ENCODE measurements at places on chromosomes 16 and 17.
A peak's percentile ranks its signal among the peaks of the same experiment; 100 is the strongest.

GRCh38 chr17:64406321-64407200 lies 15.9 kb upstream of the PECAM1 start:
- no peak for DNase-seq

- no peak for DNase-seq
Measured at GRCh38 chr16:75042426-75043174, 43.8 kb downstream of the ZNRF1 start.

DNA sequence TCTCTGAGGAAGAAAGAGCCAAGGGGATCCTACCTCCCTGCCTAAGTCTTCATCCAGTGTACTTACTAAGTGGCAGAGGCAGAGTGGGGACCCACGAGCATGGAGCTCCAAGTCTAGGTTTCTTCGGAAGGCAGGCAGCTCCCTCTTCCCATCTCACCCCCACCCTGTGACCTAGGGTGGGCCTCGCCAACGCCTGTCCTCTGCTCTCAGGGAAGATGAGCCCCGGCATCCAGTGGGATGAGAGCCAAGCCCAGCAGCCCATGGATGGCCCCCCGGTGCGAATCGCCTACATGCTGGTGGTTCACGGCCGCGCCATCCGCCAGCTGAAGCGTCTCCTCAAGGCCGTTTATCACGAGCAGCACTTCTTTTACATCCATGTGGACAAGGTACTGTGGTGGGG lies 8.3 kb downstream of the XYLT2 start:
- no peak for DNase-seq

DNA sequence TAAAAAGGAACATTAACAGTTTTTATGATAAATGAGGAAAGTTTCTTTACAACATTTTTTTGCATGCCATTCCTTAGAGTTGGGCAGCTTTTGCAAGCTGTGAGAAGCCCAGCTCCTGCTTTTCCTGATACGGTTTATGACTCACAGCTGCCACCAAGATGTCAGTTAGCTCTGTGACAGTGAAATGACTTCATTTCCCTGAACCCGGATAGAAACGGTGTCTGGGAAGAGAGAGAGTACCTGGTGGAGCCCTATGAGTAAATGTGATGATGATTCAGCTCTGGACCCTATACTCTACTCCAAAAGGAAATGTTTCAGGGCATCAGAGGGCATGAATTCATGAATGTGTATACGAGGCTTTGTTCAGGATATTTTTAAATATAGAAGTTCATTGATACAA lies 366.3 kb upstream of the HSBP1 start:
- no peak for DNase-seq

GRCh38 chr16:27879601-27880247 lies 183.8 kb downstream of the GSG1L start:
- no peak for DNase-seq

DNA sequence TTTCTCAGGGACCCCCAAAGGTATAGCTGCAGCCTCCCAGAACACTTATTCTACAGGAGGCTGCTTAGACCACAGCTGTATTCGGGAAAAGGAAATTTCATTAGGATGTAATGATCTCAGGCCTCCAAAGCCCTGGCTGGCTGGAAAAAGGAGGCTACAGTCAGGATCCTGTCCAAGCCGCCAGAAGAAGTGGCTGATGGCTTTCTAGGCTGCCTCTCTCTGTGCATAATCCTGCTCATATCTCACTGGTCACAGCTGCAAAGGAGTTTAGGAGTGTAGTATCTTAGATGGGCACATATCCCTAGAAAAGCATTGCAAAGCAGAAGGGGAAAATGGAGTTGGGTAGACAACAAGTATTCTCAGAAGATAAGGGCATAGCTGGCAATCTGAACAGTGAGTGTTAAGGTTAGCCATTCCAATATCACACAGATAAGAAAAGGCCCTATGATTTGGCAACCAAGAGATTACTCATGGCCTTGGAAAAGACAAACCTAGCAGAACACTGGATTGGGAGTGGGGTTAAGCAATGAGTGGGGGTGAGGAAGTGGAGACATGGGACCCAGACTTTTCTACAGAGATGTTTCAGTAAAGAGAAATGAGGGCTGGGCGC lies 26.0 kb upstream of the PRKCA start:
- DNase-seq: no peak

DNA sequence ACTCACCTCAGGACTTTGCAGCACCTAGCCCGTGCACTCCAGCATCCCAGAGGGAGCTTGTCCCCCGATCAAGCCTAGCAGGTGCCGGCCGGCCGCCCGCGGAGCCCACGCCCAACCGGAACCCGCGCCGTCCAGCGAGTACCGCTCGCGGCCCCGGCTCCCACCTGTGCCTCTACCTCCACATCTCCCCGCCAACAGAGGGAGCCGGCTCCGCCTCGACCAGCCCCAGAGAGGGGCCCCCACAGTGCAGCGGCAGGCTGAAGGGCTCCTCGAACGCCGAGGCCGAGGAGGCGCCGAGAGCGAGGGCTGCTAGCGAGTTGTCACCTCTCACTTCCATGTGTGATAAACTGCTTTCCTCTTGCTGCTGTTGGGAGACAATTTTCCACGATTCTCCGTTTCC lies 41.1 kb upstream of the DHRS7B start:
- DNase-seq: no peak

DNA sequence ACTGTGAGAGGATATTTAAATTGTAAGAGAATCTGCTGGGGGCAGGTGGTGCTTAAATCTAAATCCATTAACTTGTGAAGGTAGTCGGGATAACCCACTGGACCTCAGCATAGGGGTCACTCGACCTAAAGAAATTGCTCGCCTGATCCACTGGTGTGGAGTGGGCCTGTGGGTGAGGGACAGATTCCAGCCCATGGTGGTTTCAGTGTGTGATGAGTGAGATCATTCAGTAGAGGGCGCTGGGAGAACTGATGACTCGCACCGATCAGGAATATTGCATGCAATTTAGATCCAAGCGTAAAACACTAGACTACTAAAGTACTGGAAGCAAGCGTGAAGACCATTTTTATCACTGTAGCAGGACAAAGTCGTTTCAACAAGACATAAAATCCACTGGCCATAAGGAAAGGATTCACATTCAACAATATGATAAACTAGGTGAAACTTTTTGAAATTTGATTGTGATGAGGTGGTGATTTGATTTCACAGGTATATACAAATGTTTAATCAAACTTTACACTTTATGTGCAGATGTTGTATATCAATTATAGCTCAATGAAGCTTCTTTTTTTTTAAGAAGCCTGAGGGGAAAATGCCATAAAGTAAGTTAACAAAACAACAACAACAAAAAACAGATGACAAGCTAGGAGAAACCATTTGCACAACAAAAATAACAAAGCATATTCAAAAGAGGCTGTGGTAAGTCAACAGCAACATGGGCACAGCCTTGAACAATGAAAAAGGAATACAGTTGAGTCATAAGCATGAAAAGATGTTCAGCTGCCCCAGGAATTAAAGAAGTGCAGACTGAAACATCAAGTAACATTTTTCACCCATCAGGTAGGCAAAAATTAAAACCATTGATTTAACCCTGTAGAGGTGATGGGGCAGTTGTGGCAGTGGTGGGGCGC lies 7.5 kb upstream of the TMEM170A start:
- no peak for DNase-seq

DNA sequence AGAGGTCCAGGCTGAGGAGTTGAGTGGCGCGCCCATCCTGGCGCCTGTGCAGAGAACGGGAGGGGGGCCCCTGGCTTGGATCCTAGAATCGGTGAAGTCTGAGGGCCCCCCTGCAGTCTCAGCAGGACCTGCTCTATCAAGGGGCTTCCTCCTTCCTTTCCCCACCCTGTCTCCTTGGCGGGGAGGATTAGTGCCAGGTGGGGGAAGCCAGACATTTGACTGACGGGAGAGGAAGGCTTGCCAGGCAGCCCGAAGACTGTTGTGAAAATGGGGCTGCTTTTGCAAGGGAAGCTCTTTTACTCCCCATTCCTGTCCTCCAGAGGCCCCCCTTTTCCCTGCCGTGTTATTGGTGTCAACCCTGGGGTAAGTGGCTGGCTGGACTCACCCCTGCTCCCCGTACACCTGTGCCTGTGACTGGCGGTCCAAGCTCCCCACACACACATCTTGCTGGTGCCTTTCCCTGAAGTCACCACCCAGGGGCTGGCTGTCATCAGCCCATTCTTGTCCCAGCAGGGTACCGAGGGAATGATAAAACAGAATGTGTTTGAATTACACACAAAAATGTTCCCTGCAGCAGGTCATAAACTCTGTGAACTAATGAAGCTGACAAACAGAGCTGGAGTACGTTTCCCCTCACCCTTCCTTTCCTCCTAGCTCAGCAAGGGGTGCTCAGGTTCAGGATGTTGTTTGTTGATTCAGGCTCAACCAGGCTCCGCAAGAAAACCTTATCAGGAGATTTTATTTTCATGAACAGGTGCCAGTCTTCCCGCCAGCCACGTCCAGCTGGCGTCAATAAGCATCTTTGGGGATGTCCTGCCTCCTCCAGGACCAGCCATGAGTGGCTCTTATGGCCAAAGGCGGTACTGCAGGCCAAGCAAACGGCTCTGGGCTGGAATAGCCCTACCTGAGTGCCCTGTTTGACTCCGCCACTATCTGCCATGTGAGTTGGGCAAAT lies 4.4 kb upstream of the ARMC7 start:
- peak; percentile 76 for DNase-seq

DNA sequence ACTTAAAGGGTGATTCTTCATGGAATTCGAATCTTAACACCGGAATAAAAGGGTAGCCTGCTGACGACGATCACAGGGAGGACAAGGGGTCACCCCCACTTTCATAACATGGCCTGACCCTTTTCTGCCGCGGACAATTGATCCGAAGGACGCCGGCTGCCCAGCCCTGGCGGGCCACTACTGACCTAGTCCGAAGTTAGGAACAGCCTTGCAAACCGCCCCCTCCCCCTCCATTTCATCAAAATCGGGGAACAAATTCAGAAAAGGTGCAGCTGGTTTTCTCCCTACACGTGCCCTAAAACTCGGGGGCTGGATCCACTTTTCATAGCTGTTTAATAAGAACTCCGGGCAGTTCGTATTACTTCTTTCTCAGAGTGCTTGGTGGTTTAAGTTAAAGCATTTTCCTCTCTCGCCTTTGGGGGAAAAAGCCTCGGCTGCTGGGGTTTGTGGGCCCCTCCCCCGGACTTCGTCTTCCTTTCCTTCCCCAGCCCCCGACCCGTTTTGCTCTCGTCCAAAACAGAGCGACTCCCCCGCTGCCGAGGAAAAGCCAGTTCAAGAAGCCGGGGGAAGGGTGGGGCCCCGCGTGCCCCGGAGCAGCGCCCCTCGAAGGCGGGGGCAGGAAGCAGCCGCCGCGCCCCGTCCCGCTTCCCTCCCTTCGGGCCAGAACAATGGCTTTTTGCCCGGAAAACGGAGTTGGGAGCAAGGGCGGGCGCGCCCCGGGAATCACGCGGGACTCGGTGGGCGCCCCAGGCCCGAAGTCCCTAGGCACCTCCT lies 641 bp upstream of the CBX2 start:
- DNase-seq: no peak

GRCh38 chr17:15651583-15652110 lies 32.1 kb upstream of the FBXW10B start:
- no peak for DNase-seq

GRCh38 chr16:79600638-79601091 lies at the start of gene MAF:
MAF (minus strand) TSS chr16:79600737; CDS start chr16:79599902, 835 bp downstream.
- no peak for DNase-seq

- no peak for DNase-seq
Measured at GRCh38 chr17:2343421-2343820, 6.1 kb downstream of the SGSM2 start.

DNA sequence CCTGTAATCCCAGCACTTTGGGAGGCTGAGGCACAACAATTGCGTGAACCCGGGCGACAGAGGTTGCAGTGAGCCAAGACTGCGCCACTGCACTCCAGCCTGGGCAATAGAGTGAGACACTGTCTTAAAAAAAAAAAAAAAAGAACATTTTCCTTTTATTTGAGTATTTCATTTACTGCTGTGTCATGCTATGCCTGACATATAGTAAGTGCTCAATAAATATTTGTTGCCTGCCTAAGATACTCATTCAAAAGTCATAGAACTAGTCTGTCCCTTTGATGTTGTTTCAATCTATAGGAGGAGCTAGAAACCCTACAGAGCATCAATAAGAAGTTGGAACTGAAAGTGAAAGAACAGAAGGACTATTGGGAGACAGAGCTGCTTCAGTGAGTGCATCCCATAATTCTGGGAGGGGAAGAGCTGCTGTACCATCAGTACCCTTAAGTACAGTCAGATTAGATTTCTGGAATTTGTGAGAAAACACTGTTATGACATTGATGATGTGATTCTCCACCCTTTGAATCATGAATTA lies 20.0 kb downstream of the CALCOCO2 start:
- DNase-seq: no peak

GRCh38 chr17:14360856-14361255 lies 60.0 kb downstream of the HS3ST3B1 start:
- DNase-seq: no peak

GRCh38 chr17:37322106-37322505 lies 53.7 kb upstream of the C17orf78 start:
- DNase-seq: no peak

DNA sequence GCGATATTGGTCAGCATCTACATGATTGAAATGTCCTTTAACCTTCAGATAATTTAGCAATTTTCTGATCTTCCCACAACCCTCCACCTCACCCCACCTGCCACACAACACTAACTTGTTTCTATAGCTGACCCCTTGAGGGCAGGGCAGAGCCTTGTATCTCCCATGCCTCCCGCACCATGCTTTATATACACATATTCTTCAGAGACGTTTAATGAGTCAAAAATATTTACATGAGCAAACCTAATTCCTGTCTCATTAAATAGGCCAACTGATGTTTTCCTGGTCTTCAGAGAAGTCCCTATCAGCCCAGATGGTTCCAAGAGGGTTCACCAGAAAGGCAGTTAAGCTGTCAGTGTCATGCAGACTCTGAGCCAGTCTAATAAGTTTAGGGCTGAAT lies 6.6 kb upstream of the DHRS7C start:
- DNase-seq: no peak

All from cerebellar nuclear complex (tissue), 1 donor.